Kidney tubule cell (primary cell): ENCODE measurements at places on chromosomes 13 and 19.

GRCh38 chr13:44436589-44437337 is 63.1 kb downstream of the SERP2 start:
- DNase-seq: peak; percentile 95

DNA sequence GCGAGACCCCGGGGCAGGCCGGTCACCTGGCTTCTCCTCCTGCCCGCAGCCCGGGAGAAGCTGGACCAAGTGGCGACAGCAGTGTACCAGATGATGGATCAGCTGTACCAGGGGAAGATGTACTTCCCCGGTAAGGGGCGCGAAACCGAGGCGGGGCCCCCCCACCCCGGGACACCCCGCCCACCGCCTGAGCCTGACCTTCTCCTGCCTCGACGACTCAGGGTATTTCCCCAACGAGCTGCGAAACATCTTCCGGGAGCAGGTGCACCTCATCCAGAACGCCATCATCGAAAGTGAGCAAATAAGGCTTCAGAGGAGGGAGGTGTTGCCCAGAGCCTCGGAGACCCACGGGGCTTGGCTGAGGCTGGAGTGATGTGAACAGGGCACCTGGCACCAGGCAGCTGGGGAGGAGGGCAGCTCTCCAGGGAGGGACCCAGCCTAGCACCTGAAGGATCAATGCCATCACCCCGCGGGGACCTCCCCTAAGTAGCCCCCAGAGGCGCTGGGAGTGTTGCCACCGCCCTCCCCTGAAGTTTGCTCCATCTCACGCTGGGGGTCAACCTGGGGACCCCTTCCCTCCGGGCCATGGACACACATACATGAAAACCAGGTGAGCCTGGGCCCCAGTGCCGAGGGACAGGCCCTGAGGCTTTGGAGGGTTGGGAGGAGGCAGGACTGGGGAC is 629 bp downstream of the IZUMO4 start:
- peak; percentile 42 for DNase-seq

GRCh38 chr13:114063545-114064449 is 68.6 kb downstream of the RASA3 start:
- DNase-seq: peak; percentile 32

DNA sequence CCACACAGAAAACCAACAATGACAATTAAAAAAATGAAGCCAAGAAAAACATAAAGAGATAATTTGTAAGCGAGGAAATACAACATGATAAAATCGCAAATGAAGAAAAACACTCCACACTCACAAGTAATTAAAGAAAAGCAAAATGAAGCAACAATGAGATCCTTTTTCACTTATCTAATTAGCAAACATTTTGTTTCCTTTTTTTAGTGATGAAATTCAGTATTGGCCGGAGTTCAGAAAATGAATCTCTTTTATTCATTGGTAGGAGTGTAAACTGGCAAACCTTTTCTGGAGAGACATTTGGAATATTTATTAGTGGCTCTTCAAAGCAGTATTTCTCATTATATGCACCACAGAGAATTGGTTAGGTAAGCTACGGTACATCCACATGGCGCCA is 70.6 kb upstream of the POMP start:
- DNase-seq: no peak

DNA sequence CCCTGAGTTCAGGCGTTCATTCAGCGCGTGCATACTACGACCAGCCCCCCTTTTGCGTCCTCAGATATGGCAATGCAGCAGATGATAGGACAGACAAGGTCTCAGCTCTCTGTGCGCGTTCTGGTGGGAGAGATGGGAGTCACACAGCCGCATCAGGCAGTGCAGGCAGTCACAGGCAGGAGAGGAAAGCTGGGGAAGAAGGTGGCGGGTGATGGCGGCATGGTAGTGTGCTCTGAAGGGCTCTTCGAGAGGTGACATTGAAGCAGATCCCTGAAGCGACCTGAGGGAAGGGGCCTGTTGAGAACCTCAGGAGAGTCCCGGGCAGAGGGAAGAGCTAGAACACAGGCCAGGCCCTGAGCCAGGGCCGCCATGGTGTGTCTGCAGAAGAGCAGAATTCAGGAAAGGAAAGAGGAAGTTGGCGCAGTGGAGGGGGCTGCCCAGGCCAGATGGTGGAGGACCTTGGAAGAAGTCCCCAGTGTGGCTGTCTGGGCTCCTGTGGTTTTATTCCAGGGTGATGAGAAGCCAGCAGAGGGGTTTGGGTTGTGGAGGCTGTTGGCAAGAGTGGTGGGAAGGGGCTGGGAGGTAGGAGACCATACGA is 3.5 kb downstream of the USF2 start:
- no peak for DNase-seq

- DNase-seq: no peak
Measured at GRCh38 chr19:57949296-57949695, 1.8 kb upstream of the ZNF256 start.

GRCh38 chr19:7575434-7576040 is 20.1 kb upstream of the CAMSAP3 start:
- peak; percentile 15 for DNase-seq

- no peak for DNase-seq
Measured at GRCh38 chr13:79602936-79603335, 122.0 kb downstream of the NDFIP2 start.

DNA sequence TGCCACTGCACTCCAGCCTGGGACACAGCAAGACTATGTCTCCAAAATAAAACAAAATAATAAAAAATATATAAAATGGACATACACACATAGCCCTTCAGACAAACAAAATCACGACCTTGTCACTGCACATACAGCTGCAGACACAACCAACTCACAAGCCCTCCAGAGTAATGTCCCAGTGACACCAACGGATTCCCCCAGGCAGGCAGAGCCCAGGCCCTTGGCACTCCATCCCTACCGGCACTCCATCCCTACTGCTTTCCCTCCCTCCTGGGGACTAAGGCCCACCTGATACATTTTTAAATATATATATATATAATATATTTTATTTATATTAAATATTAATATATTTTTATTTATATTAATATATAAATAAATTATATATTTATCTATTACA is 18.5 kb downstream of the ZNF101 start:
- DNase-seq: no peak

DNA sequence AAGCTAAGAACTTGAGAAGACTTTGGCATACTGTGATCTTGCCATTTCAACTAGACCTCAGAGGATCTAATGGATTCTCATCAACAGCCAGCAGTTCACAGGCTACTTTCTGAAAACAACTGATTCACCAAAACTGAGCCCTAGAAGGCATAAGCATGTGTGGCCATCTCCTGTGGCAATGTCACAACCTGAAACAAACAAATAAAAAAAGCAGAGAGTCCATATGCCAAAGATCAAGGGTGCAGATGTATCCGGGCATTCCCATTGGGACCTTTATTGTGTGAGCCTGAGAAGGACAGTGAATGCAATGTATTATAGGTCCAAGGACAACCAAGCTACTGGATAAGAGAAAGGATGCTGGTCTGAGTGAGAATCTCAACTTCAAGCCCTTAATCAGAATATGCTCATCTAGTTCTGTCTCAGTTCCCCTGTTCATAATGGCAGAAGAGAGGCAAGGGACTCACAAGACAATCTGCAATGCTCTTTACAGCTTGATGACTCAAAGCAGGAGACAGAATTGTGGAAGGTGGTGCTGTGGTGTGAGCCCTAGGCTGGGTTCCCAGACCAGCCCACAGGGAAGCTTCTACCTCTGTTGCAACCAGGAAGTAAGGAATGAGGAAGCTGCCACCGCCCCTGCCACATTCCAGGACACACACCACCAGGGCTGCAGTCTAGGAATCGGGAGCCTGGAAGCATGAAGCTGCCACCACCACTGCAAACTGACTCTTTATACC is 133.7 kb downstream of the RAP2A start:
- peak; percentile 91 for DNase-seq

GRCh38 chr13:97194479-97194878 is 27.7 kb upstream of the MBNL2 start:
- DNase-seq: peak; percentile 89

DNA sequence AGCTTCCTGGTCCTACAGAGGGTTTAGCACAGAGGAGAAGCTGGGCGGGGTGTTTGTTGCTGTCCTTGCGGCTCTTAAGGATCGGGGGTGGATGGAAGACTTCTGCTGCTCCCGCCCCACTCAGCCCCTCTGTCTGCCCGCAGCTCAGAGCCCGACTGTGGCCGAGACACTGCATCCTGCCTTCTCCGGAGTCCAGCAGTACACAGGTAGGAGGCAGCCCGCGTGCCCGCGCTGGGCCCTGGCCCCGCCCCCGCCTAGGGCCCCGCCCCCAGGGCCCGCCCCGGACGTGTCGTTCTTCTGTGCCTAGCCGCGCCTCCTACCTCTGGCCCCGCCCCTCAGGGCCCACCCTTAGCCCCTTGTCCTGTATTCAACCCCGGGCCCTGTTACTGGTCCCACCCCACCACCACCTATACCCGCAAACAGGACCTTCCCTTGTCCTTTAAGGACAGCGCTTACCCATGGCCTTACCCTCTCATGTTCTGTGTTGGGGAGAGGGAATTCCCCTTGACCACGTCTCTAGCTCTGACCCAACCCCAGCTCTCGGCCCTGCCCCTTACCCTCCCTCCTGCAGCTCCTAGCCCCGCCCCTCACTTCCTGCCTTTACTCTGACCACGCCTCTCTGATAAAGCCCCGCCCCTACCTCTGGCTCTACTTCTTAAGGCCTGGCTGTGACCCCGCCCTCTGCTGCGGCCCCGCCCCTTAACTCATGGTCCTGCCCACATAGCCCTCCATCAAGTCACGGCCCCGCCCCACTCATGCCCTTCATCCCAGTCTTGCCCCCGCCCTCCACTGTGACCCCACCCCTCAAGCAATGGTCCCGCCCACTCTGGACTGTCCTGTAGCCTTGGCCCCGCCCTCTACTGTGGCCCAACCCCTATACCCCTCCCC is 60.5 kb downstream of the CELF5 start:
- peak; percentile 78 for DNase-seq

DNA sequence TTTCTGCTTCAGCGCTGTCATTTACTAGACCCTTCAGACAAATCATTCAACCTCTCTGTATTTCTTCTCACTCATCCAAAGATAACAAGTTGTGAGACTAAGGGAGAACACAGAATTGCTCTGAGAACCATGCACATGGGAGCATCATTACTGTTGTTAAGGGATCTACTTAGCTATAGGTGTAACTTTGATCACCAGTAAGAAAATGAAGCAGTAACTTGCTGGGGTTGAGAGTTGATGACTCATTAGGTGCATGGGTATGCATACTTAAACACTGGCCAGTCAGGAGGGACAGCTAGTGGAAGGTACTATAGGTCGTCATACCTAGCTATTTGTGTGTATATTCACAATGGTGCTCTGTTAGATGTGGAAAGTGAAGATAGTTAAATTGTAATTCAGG is 61.5 kb downstream of the B3GLCT start:
- peak; percentile 64 for DNase-seq

DNA sequence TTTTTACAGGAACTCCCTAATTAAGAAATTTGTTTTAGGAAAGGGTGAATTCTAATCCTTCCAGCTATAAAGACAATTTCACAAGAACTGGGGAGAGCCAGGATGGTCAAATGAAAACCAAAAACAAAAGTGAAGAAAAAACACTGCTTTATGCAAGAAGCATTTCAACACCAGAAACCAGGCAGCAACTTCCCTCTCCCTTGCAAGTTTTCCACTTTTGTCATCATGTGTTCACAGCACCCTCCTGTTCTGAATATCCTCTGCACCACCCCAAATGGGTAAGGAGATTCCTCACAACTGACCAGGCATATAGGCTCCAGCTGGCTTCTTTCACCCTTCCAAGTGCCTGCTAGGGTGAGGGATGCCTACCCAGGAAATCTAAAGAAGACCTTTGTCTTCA is 328.1 kb downstream of the TBC1D4 start:
- DNase-seq: peak; percentile 39

- peak; percentile 44 for DNase-seq
Measured at GRCh38 chr19:10854350-10855089, 6.3 kb downstream of the C19orf38 start.

DNA sequence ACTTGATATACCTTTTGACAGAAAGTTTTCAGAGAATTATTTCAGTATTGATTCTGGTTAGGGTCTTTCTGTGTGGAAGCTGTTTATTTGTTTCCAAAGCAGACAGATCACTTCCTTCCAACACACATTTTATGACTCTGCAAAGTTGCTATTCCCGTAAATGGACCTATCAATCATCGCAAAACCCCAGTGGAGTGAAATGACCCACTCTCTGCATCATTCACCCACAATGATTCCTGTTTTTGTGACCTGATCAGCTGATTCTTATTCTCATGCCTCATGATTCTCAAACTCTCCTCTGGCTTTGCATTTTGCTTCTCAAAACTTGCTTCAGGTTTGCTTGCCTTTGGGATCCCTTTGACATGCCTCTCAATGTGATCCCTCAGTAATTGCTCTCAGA is 453.7 kb downstream of the PCDH17 start:
- DNase-seq: no peak
